ENCODE measurements at places on chromosomes 2 and 18. TPM values are rescaled to one million over a fixed set of nuclear protein-coding genes. Genes with fewer than 3 reads are reported as not detected.
A peak's percentile ranks its signal among the peaks of the same experiment; 100 is the strongest.

DNA sequence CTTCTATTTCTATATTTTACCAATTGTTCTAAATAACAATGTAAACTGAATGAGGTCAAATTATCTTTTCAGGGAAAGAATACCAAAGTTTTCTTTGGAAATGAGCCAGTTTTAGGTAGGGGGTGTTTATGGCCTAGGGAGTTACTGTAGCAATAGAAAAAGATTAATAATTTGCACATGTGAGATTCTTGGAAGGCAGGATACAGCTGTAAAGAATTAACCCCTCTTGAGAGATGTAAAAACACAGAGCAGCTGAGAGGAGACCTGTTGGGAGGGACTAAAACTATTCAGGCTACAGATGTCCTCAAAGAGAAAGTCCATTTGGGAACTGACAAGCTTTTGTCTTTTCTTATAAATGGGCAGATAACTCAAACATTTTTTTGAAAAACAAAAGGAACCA, 182.2 kb downstream of the FIGN start:
- no peak for DNase-seq

AGXT gene
- total RNA-seq: not detected

DNA sequence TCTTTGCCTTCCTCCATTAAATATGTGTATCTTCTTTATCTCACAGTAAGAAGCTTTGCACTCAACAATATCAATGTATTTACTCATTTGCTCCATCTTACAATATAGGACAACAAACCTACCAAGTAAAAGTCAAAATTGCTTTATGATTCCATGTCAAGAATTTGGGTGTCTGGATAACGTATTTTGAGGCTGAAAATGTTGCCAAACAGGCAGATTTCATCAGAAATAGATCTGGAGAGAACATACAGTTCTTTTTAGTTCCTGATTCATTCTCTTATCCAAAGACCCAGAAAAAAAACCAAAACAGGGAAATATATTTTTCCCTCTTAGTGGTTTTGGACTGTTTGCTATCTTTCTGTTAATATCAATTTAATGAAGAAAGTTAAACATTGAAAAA, 621.1 kb downstream of the STK39 start:
- no peak for DNase-seq

CHRNG gene
- total RNA-seq: not detected

- no peak for DNase-seq
Measured at GRCh38 chr2:111640480-111640879, 243.5 kb downstream of the ANAPC1 start.

GRCh38 chr18:36155851-36156757, 26.4 kb downstream of the ELP2 start:
- no peak for DNase-seq

DNA sequence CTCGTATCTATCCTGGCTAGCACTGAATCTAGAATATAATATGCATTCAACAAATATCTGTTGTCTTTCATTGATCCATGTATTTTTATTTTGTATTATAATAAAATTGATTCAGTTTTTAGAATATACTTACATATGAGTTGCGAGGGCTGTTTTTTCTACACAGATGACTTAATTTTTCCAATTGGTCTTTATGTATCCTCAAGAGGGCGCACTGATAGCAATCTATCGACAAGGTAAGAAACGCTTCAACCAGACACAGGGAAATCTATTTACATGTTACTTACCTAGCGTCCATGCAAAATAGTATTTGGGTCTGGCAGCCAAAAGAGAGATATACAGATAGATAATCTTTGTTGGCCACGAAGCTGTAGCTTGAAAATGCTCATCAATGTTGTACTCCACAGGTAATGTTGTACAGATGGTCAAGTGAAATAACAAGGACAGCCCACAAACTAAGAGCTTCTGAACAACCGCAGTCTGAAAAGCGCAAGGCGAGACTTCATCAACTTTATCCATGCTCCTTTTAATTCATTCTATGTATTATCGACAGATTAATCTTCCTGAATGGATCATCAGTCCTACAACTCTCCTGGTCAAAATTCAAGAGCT, 35.5 kb upstream of the KIDINS220 start:
- DNase-seq: peak; percentile 42

DNA sequence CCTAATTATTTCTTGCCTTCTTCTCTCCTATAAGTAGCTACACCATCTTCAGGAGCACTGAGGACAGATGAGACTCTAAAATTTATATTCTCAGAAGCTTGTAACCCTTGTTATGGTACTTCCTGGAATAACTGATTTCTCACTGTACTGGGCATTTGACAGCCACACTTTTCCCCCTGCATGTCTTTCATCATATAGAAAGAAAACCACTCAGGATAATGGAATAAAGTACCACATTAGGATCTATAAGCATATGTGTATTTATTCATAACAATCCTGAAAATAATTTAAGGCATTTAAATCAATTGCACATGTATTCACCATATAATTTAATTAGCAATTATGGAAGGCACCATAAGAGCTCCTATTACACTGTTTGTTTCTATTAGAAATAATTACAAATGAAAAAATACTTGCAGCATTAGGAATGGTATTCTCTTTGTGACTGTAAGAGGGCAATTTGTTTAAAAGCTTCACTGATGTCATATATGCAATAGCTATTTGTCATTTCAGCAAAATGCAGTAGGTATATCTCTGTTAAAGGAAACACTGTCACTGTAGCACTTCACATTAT, 216.9 kb upstream of the FSHR start:
- no peak for DNase-seq

Data from NCI-H460 (cell line).